ENCODE measurements at places on chromosomes 11 and 22. TPM values are rescaled to one million over a fixed set of nuclear protein-coding genes. Genes with fewer than 3 reads are reported as not detected.

The MYOD1 gene
- not detected for total RNA-seq

The PANX1 gene
- 26.2 TPM for total RNA-seq

The GNAZ gene
- total RNA-seq: 6.0 TPM

DNA sequence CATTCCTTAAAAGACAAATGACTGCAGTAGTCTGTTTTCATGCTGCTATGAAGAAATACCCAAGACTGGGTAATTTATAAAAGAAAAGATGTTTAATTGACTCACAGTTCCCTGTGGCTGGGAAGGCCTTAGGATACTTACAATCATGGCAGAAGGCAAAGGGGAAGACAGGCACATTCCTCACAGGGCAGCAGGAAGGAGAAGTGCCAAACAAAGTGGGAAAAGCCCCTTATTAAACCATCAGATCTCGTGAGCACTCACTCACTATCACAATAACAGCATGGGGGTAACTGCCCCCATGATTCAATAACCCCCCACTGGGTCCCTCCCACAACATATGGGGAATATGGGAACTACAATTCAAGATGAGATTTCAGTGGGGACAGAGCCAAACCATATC is 16.4 kb upstream of the OR2AT4 start:
- no peak for DNase-seq

The OR56A1 gene
- not detected for total RNA-seq

DNA sequence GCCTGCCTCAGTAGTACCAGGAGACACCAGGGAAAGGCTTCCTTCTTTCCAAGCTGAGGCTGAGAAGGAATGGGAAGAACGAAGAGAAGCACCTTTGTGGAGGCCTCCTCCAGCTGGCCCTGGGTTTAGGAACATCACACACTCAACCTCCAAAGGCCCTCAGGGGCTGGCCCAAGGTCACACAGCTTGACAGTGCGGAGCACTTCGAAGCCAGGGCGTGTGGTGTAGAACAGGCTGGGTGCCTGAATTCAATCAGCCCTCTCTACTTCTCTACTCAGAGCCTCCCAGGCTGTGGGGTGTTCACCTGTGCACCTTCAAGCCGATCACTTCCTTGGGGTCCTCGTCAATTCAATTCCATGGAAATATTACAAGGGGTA is 727 bp upstream of the CSDC2 start:
- no peak for DNase-seq

DNA sequence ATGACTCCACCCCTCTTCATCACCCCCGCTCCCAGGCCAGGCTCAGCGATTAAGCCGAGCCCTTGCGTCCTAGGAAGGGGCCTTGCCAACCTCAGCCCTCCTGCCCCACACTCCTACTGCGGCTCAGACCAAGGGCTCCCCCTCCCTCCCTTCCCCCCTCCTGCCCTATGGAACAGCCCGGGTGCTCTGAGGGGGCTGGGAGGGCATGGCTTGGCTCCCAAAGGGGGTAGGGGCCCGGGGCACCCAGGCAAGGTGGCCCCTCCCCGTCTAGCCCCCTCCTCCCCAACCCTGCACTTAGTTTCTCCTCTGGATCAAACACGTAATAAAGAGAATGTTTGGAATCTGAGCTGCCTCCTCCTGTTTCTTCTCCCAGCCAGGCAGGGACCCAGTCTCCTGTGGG is 6.3 kb downstream of the RCOR2 start:
- no peak for DNase-seq

DNA sequence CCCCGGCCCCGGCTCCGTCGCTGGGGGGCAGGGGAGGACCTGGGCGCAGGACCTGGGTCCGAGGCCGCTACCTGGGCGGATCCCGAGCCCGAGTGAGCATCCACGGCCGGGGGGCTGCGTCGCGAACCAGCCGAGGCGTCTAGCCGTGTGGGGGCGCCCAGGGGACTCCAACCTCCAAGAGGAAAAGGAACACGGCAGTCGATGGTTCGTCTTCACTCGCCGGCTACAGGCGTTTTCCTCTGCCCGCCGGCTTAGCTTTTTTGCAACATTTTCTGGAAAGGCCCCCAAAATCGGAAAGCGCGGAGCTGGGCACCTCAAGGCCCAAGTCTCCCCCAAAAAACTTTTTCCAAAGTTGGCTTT is 666 bp downstream of the PDGFB start:
- DNase-seq: no peak

DNA sequence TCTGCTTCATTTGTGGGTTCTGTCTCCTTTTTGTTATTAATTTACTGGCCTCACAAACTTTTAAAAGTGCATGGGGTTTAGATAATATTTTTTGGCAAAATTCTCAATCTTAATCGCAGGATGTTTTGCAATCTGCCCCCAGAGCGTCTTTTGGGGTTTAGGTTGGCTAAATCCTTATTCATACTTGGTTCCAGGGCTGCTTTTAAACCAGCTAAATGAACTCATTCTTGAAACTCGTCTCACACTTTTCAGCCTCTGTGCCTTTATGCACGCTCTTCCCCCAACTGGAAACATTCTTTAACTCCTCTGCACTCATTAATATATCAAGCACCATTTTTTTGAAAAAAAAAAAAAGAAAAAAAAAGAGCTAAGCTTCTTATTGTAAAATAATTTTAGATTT is 131.7 kb downstream of the KIF18A start:
- DNase-seq: no peak

The CCDC15 gene
- total RNA-seq: 1.3 TPM

- no peak for DNase-seq
These were observed 91.9 kb downstream of the SPON1 start for GRCh38 chr11:14054116-14055107.

- no peak for DNase-seq
These were observed 78.5 kb upstream of the OR5AK2 start for GRCh38 chr11:56910046-56910773.

The TESMIN gene
- 31.7 TPM for total RNA-seq

- DNase-seq: no peak
These were observed 67.7 kb downstream of the THAP12 start for GRCh38 chr11:76313271-76313670.

DNA sequence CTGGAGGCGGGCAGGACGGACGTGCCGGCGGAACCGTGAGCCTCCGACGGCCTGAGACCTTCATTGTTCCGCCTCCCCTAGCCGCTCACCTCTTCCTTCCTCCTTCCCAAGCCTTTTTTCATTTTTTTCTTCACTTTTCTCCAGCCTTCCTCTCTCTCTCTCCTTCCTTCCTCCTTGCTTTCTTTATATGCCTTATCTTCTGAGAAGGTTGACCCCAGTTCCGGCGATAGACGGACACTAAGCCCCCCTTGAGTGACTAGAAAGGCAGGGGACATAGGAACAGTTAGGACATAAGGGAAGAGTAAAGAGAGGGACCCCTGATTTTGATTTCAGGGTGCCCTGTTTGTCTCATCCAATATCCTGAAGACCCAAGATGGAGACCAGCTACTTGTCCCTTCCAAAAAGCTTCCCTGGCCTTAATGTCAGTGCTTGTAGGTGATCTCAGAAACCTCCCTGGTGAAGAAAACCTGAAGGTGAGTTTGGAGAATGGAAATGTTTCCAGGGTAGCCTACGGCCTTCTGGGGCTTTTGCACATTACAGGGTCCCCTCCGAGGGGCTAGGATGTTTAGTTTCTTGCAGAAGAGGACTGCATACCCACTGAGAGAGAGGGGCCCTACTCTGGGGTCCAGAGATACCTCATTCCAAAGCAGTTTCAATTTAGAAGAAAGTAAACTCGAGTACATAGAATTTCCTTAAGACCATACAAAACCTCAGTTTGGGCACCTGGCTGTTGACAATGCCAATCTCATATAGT is 3.5 kb downstream of the ADM start:
- DNase-seq: no peak

DNA sequence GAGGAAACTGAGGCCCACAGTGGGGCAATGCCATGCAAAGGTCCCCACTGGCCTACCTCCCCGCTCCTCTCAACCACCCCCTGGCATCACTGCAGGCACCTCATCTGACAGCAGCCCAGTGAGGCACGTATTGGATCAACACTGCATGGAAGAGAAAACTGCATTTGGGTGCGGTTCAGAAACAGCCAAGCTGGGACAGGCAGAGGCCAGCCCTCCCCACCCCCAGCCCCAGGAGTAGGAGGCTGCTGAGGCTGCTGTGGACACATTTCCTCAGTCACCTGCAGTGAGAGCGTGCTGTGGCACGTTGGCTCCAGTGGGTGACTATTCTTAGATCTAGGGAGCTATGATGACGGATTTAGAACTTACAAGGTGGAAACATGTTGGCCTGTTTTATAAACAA is 63.7 kb downstream of the KCNC1 start:
- DNase-seq: no peak

DNA sequence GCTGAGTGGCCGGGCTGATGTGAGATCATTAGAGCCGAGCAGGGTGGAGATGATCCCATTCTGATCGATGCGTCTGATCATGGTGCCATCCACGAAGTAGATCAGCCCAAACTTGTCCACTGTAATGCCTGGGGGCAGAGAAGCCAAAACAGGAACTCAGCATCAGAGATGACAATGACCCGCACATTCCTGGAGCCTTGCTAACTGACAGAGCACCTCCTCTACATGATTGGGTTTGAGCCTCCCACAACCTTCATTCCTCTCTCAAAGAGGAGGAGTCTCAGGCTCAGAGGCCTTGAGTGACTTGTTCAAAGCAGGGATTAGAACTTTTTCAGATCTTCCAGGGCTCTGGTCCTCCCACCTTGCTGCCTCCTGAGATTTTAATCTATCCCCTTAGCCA is 133.7 kb upstream of the NARS2 start:
- DNase-seq: no peak
